ENCODE measurements at places on chromosomes 7 and 10. TPM values are rescaled to one million over a fixed set of nuclear protein-coding genes. Genes with fewer than 3 reads are reported as not detected.

DNA sequence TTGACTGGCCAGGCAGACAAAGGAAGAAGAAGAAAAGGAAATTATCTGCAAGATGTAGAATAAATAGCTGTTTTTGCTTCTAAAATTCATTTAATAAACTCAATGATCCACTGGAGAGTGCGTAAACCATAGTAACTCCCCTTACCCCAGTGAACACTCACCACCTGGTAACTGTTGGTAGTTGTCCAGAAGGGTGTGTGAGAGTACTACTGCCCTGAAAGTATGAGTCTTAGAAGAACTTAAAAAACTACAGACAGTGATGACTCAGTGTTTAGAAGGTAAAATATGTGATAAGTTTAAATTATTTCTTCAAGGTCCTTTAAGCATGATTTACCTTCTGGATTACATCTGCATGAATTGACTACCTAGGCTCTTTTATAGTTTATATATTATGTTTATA lies 53.0 kb upstream of the SEMA3A start:
- DNase-seq = no peak

DNA sequence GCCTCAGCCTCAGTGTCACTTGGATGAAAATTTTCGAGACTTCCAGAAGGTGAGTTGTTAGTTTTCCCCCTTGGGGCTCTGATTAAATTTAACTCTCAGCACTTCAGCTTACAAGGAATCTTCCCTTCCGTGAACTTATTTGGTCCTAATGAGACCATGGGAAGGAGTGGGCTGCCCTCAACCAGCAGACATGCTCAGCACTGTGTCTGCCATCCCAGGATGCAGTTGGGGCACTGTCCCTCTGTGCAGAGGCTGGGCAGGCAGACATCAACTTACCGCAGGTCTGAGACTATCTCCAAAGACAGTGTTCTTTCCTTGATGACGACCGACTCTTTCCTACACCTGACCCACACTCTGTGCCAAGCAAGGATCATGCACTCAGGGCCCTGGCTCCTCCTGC lies 36.7 kb downstream of the VOPP1 start:
- DNase-seq = no peak

The TFR2 gene
- 5.3 TPM for total RNA-seq

The CNTNAP2 gene
- total RNA-seq = 37.3 TPM

The EPC1 gene
- 99.4 TPM for total RNA-seq

The CLRN3 gene
- total RNA-seq = 0.62 TPM

The HOXA7 gene
- total RNA-seq = not detected

The TMEM26 gene
- 0.47 TPM for total RNA-seq

Data from occipital lobe (tissue), 3 donors.